ENCODE measurements at places on chromosomes 7 and 10.

DNA sequence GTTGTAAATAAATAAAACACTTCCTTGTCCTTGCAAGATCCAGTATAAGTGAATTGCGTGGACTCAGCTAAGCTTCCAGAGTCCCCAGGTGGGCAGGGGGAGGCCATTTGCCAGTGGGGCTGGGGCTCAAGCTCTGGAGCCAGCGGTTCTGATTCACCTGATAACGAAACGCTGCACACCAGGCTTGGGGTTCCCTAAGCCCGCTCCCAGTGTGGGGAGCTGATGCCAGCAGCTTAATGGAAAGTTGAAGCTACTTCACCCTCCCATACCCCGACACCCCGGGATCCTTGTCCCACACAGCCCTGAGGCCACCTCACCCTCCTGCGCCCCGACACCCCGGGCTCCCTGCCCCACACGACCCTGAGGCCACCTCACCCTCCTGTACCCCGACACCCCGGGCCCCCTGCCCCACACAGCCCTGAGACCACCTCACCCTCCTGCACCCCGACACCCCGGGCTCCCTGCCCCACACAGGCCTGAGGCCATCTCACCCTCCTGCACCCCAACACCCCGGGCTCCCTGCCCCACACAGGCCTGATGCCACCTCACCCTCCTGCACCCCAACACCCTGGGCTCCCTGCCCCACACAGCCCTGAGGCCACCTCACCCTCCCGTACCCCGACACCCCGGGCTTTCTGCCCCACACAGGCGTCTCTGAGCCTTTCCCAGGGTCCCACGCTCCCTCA is 30.8 kb downstream of the FKBP6 start:
- DNase-seq = no peak

- no peak for DNase-seq
These were observed 355.1 kb downstream of the AUTS2 start for GRCh38 chr7:69953136-69954067.

DNA sequence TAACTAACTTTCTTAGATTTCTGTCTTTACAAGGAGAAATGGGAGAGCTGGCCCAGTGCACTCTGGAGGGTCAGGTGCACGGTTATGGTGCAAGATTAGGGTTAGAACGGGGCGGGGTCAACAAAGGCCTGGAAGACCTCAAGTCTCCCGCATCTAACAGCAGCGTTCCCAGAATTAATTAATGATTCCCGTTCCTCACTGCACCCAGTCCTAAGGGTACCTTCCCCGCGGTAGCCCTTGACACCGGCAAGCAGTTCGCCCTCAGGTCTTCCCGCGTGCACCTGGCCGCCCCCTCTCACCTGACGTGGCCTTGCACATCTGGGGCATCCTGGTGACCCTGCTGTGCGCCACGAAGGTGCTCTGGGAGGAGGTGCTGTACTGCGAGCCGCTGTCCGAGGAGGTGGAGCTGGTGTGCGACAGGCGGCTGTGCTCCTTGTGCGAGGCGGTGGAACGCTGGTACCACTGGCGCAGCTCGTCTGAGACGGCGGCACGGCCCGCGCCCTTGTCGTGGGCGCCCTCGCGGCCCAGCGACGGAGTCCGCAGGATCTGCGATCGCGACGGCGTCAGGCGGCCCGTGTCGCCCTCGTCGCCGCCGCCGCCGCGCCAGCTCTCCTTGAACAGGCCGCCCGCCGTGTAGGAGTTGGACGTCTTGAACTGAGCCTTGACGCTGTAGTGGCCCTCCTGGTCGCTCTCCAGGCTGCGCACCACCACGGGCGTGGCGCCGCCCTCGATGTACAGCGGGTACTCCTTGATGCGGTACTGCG is 69.8 kb downstream of the PRPF18 start:
- DNase-seq = no peak

DNA sequence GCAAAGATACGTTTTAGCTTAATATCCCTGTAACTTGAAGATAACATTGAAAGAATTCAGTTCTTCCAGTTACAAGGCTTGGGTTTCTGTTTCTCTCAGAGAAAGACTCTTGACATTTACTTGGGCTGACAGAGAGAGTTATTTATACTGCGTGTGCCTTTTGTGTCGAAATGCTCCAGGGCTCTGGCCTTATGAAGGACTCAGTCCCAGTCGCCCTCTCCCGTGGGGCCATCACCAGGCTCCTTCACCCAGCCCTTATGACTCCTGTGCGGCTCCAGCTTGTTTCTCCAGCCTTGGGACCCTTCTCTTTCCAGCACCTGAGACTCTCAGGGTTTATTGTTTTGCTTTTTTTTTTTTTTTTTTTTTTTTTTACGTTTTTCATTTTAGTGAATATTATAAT is 242.3 kb upstream of the DKK1 start:
- DNase-seq = no peak

- no peak for DNase-seq
These were observed 30.3 kb downstream of the IMMP2L start for GRCh38 chr7:111531993-111532392.

Data from stimulated activated CD8-positive, alpha-beta memory T cell treated with anti-CD3 and anti-CD28 coated beads, Interleukin-7, amount 100 ng/mL, for 4 hours (primary cell).